ENCODE measurements at places on chromosomes 5 and 9. TPM values are rescaled to one million over a fixed set of nuclear protein-coding genes. Genes with fewer than 3 reads are reported as not detected.

Gene OR1Q1
- total RNA-seq = not detected

Gene RMI1
- total RNA-seq = 1.9 TPM

Gene PRDM9
- not detected for total RNA-seq

Gene PFDN1
- total RNA-seq = 68.2 TPM

Gene NEURL1B
- total RNA-seq = 0.10 TPM

Gene PCA3
- under 0.01 TPM for total RNA-seq

Gene FBP2
- total RNA-seq = not detected

Data from mononuclear cell (primary cell).